Left ventricle myocardium superior (tissue), 1 donor: ENCODE measurements at places on chromosomes 11 and 22. TPM values are rescaled to one million over a fixed set of nuclear protein-coding genes. Genes with fewer than 3 reads are reported as not detected.

OR8G1 gene
- not detected for total RNA-seq

NECTIN1 gene
- total RNA-seq, result 20.6 TPM

OR10D3 gene
- total RNA-seq, result not detected

FOLH1 gene
- total RNA-seq, result not detected

FADS2 gene
- 24.7 TPM for total RNA-seq
